ENCODE measurements at places on chromosomes 2 and 18. TPM values are rescaled to one million over a fixed set of nuclear protein-coding genes. Genes with fewer than 3 reads are reported as not detected.

The REG1B gene
- 0.52 TPM for total RNA-seq

The SEPTIN10 gene
- total RNA-seq: 38.4 TPM

The NFU1 gene
- 83.4 TPM for total RNA-seq

The CSRNP3 gene
- 1.6 TPM for total RNA-seq

The ETAA1 gene
- 2.7 TPM for total RNA-seq

The TNFAIP6 gene
- 1.1 TPM for total RNA-seq

The EFEMP1 gene
- total RNA-seq: 20.6 TPM

The ANKRD30BL gene
- not detected for total RNA-seq

The DOK6 gene
- 0.97 TPM for total RNA-seq

The CTAGE1 gene
- not detected for total RNA-seq

The CXCR4 gene
- total RNA-seq: 2.6 TPM

The TLX2 gene
- not detected for total RNA-seq

The MALL gene
- total RNA-seq: 10.0 TPM

The MYO3B gene
- 0.32 TPM for total RNA-seq

The CRYBA2 gene
- total RNA-seq: not detected

The GALNT5 gene
- not detected for total RNA-seq

The ABCG8 gene
- total RNA-seq: not detected

The BCL2 gene
- total RNA-seq: 9.7 TPM

The CNOT11 gene
- 42.1 TPM for total RNA-seq

The OTOS gene
- total RNA-seq: not detected

The NT5DC4 gene
- not detected for total RNA-seq

The GKN1 gene
- total RNA-seq: not detected

The ACAA2 gene
- 85.3 TPM for total RNA-seq

The KATNAL2 gene
- total RNA-seq: 0.21 TPM

The AKAIN1 gene
- not detected for total RNA-seq

The FMNL2 gene
- total RNA-seq: 9.1 TPM

The DTNA gene
- 91.5 TPM for total RNA-seq

The GRB14 gene
- total RNA-seq: 23.6 TPM

The APCDD1 gene
- 7.9 TPM for total RNA-seq

The VWA3B gene
- total RNA-seq: 0.22 TPM

The UGT1A4 gene
- total RNA-seq: not detected

The CREG2 gene
- not detected for total RNA-seq

The PRSS56 gene
- total RNA-seq: 2.0 TPM

The UGT1A3 gene
- total RNA-seq: not detected

The GDF7 gene
- 0.30 TPM for total RNA-seq

The WDR43 gene
- total RNA-seq: 82.8 TPM

The ATP8B1 gene
- 1.9 TPM for total RNA-seq

The DPP4 gene
- total RNA-seq: 3.1 TPM
